Stimulated activated CD8-positive, alpha-beta memory T cell treated with anti-CD3 and anti-CD28 coated beads, Interleukin-7, amount 100 ng/mL, for 24 hours (primary cell): ENCODE measurements at places on chromosomes 4 and X.

GRCh38 chr4:181245326-181245725 lies 997.9 kb upstream of the TENM3 start:
- DNase-seq: no peak

DNA sequence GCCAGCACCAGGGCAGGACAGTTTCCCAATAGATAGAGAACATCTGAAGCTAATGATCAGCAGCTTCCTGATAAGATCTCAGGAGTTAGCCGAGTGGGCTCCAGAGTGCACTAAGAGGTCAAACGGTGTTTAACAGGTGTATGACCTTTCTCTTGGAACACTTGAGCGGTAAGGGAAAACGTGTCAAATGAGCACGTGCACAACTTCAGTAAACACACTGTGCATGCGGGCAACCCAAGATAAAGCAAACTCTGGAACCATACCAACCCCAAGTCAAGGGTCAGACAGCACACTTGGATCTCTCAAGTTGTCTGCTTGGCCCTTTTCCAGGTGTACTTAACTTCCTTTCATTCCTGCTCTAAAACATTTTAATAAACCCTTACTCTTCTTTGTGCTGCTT lies 1941.5 kb upstream of the PCDH10 start:
- no peak for DNase-seq

DNA sequence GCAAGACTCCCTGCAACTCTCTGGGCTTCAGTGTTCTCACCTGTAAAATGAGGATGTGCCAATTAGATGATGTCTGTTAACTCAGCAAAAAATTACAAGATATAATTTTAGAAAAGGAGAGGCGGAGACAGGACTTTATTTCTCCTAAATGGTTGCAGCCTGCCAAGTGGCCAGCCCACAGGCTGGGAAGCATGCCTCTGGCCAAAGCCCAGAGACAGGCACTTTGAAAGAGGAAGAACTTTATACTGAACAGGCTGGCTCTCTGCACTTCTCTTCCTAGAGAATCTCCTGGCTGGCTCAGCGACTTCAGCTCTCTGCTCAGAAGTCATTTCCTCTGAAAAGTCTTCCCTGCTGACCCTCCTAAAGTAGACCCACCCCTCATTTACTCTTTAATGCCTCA lies 3.7 kb downstream of the PRDM5 start:
- no peak for DNase-seq

- no peak for DNase-seq
These were observed 28.8 kb upstream of the PPP2R2C start for GRCh38 chr4:6501171-6501570.

- DNase-seq: no peak
These were observed 119.3 kb downstream of the PDHA2 start for GRCh38 chr4:95959182-95959581.

GRCh38 chr4:78693777-78694456 lies 82.2 kb upstream of the BMP2K start:
- DNase-seq: no peak

- no peak for DNase-seq
These were observed 813.1 kb upstream of the HTR2C start for GRCh38 chrX:113770806-113771205.

- DNase-seq: no peak
These were observed 77.0 kb downstream of the LRP2BP start for GRCh38 chr4:185318679-185319078.

GRCh38 chr4:37802068-37802666 lies 24.3 kb upstream of the PGM2 start:
- DNase-seq: no peak

DNA sequence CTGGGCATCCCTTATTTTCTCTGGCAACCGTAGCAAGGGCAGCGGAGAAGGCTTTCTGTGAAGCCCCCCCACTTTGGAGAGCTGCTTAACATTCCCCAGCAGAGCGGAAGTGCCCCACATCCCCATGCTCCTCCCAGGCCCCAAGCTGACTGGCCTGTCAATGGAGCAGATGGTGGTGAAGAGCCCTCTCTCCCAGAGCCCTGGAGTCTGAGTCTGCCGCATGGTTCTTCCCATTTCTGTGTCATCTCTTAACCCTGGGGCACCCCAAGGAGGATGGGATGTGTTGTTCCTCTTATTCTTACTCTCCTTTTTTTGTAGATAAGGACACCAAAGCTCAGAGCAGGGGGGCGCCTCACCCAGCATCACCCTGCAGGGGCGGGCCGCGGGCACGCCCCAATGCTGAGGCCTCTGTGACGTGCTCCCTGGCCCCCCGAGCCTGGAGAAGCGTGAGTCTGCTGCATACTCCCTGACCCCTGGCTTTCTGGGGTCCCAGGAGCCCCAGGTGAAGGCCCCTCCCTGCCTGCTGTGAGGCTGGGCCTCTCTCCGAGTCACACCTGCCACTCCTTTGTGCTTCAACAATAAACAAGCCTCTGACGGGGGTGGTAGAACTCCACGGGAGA lies 35.9 kb downstream of the ADRA2C start:
- DNase-seq: no peak

- DNase-seq: no peak
These were observed 39.7 kb downstream of the ENPEP start for GRCh38 chr4:110515676-110516075.

DNA sequence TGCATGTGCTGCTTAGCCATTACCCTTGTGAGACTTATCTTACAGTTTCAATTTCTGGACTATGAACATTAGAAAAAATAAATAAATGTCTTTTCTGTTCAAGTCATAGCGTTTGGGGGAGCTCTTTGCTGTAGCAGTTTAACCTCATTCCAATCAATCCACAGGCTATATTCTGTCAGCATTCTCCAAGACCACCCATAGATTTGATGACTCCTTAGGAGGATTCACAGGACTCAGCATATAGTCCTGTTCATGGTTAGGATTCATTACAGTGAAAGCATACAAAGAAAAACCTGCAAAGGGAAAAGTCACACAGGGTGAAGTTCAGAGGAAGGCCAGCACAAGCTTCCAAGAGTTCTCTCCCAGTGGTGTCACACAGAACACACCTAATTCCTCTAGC lies 180.5 kb downstream of the ADAMTS3 start:
- DNase-seq: no peak

GRCh38 chr4:31343061-31343460 lies 622.9 kb downstream of the PCDH7 start:
- no peak for DNase-seq

- no peak for DNase-seq
These were observed 135.9 kb upstream of the ARHGEF9 start for GRCh38 chrX:63920875-63921274.

GRCh38 chr4:141731481-141731880 lies 95.1 kb downstream of the IL15 start:
- no peak for DNase-seq

DNA sequence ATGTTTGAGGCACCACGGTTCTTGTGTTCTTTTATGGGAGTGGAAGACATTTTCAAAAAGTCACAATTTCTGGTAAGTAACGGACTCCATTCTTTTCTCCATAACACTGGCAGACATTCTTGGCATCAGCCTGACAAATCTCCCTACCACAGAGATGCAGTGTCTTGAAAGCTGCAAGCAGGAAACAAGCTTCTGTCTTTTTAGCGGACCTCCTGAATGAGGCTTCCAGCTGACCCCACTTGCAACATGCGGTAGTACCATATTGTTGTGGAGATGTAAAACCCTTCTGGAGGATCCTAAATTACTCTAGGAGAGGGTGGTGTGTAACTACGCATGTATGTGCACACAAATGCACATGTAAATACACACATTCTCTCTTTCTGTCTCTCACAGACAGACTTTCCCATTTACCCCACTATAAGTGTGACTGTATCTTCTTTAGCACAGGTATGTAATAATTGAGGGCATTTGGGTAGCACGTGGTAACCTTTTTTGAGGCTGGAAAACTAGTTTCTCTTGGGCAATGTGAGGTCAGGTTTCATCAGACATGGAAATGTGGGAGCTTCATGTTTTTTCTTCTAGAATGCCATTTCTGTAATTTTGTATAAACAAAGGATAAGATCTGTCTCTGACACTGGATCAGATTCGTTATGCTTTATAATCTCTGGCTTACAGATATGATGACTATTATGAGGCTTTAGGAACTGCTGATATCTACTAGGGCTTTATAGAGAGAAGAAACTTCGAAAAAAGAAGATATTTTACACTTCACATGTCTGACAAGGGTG lies 130.1 kb downstream of the MGST2 start:
- DNase-seq: no peak

DNA sequence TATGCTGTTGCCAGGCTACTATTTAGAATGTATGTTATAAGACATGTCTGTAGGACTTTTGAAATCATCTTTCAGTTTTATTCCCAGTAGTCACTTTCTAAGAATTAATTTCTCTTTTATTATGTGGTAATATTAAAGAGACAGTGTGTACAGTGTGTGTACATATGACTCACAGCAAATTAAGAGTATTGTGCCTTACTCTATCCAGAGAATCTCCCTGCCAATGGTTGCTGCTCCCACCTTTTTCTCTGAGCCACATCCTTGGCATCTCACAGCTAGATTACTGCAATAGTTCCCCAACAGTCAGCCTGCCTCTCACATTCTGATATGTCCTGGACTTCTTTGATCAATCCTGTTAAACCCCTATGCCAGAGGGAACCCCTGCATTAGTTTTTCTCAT lies 114.5 kb downstream of the ANXA5 start:
- no peak for DNase-seq

DNA sequence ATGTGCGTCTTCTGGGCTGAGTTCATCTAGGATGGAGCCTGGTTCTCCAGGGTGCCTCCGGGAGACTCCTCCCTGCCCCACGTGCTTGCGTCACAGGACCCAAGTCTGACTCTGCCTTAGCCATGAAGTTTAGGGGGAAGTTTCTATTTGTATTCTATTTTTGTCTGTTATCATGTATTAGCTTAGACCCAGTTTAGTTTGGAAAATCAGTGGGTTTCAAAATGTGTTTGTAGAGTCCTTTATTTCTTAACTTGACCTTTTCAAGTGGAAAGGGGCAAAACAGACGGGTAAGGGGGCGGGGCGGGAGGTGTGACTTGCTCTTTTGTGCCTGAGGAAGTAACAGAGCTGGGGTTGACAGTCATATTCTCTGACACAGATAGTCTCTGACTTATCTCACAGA lies 86.0 kb downstream of the HTT start:
- DNase-seq: no peak

DNA sequence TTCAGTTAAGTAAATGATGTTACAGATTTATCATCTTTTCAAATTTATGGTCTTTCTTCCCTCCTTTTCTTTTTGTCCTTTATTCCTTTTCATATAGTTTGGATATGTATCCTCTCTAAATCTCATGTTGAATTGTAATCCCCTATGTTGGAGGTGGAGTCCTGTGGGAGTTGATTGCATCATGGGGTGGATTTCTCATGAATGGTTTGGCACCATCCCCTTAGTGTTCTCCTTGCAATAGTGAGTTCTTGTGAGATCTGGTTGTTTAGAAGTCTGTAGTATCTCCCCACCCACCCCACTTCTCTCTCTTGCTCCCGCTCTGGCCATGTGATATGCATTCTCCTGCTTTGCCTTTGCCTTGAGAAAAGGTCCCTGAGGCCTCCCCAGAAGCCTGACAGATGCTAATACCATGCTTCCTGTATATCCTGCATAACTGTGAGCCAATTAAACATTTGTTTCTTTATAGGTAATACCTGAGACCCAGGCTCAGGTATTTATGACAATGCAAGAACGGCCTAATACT lies 236.7 kb downstream of the PRDM5 start:
- no peak for DNase-seq

- no peak for DNase-seq
These were observed 92.5 kb downstream of the AREG start for GRCh38 chr4:74537459-74537858.

- no peak for DNase-seq
These were observed 77.1 kb upstream of the UCP1 start for GRCh38 chr4:140645614-140646412.

GRCh38 chrX:16992951-16993350 lies 46.5 kb downstream of the REPS2 start:
- DNase-seq: no peak

DNA sequence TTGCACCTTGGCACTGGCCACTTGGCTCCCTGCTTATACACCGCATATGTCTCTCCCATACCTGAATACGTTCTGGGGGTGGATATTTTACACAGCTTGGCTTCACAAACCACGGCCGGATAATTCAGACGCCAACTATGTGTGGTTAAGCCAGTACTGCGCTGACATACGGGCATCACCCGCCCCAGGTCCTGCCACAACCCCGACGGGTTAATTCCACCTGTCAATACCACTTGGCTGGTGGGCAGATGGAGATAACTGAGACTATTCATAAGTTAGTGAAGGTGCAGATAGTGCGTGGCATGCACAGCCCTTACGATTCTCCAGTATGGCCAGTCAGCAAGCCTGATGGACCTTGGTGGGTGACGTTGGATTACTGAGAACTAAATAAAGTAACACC lies 696.3 kb upstream of the AGA start:
- no peak for DNase-seq

- DNase-seq: no peak
These were observed 600.3 kb downstream of the SPRY1 start for GRCh38 chr4:123996718-123997510.

DNA sequence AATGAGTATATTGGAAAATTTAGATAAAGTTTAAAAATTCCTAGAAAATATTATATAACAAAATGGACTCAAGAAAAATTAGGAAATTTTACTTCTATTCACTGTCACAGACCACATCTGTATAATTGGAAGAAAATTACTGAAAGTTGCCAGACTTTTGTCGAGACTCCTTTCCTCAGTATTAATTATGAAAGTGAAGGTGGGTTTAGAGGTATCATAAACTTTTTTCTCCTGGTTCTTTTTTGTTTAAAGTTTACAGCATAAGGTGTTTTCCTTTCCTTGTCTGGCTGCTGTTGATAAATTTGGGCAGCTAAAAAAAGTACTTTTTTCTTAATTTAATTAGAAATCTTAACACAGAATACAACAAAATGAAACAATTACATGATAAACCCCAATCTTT lies 6.7 kb upstream of the TEX13D start:
- DNase-seq: no peak

- no peak for DNase-seq
These were observed 108.4 kb upstream of the BMP2K start for GRCh38 chr4:78667764-78668163.

DNA sequence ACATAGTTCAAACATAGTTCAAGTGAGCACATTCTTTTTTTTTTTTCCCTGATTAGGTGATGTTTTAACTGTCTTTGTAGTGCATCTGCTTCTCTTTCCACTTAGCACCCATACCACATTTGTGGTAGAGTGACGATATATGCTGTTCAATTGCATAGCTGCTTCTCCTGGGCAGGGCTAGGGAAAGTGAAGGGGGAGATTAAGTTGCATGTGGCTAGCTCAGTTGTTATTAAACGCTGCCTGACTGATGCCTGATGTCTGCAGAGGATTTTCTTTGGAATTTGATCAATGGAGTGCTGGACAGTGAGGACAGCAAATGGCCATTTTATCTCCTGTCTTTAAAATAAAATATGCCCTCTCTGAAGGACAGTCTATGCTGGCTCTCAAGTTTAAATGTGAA lies 63.7 kb downstream of the ANK2 start:
- DNase-seq: no peak

- DNase-seq: no peak
These were observed 3.2 kb downstream of the TMEM165 start for GRCh38 chr4:55398966-55399365.

GRCh38 chr4:98568941-98569663 lies 89.3 kb downstream of the TSPAN5 start:
- DNase-seq: no peak
